ENCODE measurements at places on chromosomes 5 and 9. TPM values are rescaled to one million over a fixed set of nuclear protein-coding genes. Genes with fewer than 3 reads are reported as not detected.

DNA sequence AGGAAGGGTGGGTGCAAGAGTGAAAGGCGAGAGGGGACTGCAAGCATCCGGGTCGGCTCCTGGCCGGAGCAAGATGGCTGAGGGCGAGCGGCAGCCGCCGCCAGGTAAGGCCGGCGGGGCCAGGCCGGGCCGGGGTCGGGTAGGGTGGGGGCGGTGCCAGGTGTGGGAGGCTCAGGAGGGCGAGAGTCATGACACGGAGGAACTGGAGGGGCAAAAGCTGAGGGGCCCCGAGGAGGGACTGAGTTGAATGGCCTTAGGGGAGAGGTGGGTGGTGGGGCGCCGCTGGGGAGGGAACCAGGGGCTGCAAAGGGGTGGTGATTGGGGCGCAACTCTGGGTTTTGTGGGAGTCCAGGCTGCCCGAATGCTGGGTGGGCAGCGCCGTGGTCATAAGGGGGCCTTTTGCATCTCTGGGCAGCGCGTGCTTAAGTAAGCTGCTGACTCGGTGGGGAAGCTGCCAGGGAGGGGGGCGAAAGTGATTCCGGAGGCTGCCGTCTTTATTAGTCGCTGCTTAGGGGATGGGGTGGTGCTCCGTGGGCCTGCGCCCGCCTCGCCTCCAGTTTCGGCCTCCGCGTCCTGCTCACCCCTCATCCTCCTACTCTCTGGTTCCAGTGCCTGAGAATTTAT, 425 bp downstream of the PTPA start:
- H3K27ac ChIP-seq = peak overlapping the region; percentile 94
- peaks cover 75% of the 10 kb centered on the region for H3K4me1 ChIP-seq
- no peaks in the 10 kb centered on the region for H3K27me3 ChIP-seq
- peak overlapping the region; percentile 98 for H3K4me3 ChIP-seq
- peaks cover 15% of the 10 kb centered on the region for H3K36me3 ChIP-seq
- DNase-seq = peak; percentile 76

DNA sequence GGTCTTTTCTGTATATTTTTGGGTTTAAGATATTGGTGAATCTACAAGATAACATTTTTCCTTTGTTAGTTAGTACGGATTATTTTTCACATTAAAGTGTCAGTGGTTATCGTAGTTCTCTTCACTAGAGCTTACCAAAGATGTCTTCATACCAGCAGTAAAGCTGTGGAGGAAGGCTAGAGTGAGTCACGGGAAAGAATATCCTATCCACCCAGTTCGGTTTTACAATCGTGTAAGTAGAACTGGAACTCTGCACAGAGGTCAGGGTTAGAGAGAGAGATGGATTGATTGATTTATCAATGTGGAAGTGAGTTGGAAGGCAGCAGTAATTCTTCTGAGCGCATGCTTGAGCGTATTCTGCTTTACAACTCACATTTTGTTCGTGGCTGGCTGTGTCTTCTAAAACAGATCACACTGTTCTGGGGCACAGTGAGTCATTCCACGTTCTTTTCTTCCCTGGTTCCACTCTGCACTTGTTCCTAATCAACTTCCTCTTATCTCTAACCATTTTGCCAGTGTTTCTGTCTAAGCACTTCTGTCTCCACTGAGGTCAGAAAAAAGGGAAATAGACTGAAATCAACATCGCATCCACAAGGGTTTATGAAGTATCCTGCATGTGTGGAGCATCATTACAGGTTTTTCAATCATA, 86.5 kb upstream of the ARRDC3 start:
- H3K4me3 ChIP-seq = no peak overlapping the region
- no peaks in the 10 kb centered on the region for H3K27me3 ChIP-seq
- no peak for DNase-seq
- H3K27ac ChIP-seq = peak overlapping the region; percentile 52
- H3K36me3 ChIP-seq = no peaks in the 10 kb centered on the region
- peaks cover 9% of the 10 kb centered on the region for H3K4me1 ChIP-seq

DNA sequence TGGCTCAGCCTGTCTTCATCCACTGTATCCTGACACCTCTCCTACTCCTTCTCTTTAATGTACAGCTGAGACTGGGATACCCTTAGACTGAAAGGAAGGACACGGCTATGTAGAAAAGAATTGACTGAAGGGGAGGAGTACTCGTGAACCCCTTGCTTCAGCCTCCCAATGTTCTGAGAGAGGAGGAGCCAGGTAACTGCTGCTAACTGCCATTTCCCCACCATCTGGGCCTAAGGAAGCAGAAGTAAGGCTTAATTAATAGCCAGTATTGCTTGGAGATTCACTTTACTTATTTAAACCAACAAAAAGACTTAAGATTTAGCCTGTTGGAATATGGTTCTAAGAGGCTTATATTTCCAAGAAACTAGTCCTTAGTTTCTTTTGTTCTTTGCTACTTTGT, 18.8 kb upstream of the RGS3 start:
- no peaks in the 10 kb centered on the region for H3K36me3 ChIP-seq
- no peak overlapping the region for H3K4me3 ChIP-seq
- DNase-seq = no peak
- H3K4me1 ChIP-seq = peaks cover 2% of the 10 kb centered on the region
- H3K27me3 ChIP-seq = no peaks in the 10 kb centered on the region

GRCh38 chr9:110241260-110241857, 14.9 kb downstream of the TXN start:
- H3K4me1 ChIP-seq = no peaks in the 10 kb centered on the region
- peaks cover 48% of the 10 kb centered on the region for H3K36me3 ChIP-seq
- no peak overlapping the region for H3K27ac ChIP-seq
- no peak for DNase-seq

- peaks cover 97% of the 10 kb centered on the region for H3K27me3 ChIP-seq
- H3K4me3 ChIP-seq = peak within 1 kb of the TSS; percentile 39
- H3K27ac ChIP-seq = no peak within 1 kb of the TSS
- no peaks in the 10 kb centered on the region for H3K36me3 ChIP-seq
- peaks cover 13% of the 10 kb centered on the region for H3K4me1 ChIP-seq
- DNase-seq = no peak
Measured at GRCh38 chr5:176629853-176630680, at the start of the genes EIF4E1B and SNCB. TSS of gene EIF4E1B (plus strand) at chr5:176630675. CDS start at chr5:176642788, 12,113 bp downstream. TSS of gene SNCB (minus strand) at chr5:176630534. CDS start at chr5:176629654, 880 bp downstream.

Gene GZMA
- not detected for total RNA-seq
